Caki2 (cell line): ENCODE measurements at places on chromosomes 4 and X. TPM values are rescaled to one million over a fixed set of nuclear protein-coding genes. Genes with fewer than 3 reads are reported as not detected.

GRCh38 chrX:54064564-54064963 lies 20.3 kb upstream of the PHF8 start:
- no peak for DNase-seq

The ARMCX2 gene
- 63.1 and 77.1 TPM in 2 replicates for total RNA-seq

GRCh38 chr4:105671301-105671700 lies 37.2 kb downstream of the INTS12 start:
- DNase-seq, result no peak

The GPR82 gene
- not detected in 2 replicates for total RNA-seq

- no peak for DNase-seq
Measured at GRCh38 chr4:56958111-56958517, 19.3 kb downstream of the NOA1 start.

DNA sequence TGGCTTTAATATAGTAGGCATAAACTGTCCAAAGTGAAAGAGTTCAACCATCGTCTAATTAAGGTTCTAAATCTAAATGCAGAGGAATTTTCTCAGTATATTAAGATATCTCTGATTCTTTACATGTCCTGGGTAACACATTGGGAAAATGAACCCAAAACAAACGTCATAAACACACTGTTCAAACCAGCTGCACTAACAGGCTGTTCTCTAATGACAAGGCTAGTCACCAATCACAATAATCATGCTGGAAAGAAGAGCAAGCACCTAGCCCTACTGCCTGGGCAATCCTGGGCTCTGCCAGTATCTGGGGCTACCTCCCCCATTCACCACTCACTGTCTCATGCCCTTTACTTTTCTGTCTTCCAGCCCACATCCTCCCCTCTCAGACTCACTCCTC lies 107.9 kb downstream of the EFHC2 start:
- DNase-seq, result no peak

DNA sequence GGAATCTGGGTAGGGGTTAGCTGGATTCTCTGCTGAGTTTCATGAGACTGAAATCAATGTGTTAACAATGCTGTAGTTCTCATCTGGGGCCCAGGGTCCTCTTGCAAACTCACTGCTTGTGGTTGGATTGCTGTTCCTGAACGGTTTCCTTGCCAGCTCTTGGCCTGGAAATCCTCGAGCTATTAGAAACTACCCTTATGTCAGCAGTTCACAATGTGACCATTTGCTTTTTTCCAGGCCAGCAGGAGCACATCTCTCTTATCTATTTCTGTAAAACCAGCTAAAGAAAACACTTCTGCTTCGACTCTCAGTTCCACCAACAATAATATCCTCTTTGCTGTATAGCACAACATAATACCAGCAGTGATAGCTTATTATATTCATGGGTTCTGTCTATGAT lies 140.1 kb upstream of the TRAM1L1 start:
- DNase-seq, result no peak

DNA sequence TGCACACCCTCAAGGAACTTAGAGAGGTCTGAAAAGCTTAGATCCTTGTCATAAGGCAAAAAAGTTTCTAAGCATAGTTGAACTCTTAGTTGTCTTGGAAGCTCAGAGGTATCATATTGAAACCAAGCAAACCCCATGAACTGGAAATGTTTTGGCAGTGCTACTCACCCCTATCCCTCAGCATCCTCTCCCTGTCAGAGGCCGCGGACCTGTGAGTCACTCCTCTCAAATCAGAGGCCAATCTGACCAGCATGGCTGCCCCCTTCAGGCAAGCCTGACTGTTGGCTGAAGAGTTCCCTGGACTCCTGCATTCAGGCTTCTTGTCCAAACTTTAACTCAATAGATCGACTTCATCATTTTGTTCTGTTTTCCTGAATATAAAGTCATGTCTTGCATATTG lies 69.4 kb downstream of the KCNIP4 start:
- peak; percentile 12 for DNase-seq

- DNase-seq, result no peak
Measured at GRCh38 chrX:122188751-122189150, 995.3 kb upstream of the GRIA3 start.

The CSAG2 gene
- total RNA-seq, result not detected in 2 replicates

- DNase-seq, result no peak
Measured at GRCh38 chr4:16606691-16607090, 291.8 kb downstream of the LDB2 start.

DNA sequence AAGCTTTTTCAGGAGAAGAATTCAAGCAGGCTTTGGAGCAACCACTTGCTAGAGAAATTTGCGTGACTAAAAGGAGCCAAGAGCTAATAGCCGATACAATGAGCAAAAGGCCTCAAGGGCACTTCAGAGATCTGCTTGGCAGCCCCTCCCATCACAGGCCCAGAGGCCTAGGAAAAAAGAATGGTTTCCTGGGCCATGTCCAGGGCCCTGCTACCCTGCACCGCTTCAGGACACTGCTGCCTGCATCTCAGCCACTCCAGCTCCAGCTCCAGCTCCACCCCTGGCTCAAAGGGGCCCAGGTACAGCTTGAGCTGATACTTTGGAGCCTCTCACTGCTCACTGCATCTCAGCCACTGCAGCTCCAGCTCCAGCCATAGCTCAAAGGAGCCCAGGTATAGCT lies 98.9 kb downstream of the FAM13A start:
- no peak for DNase-seq

GRCh38 chrX:46922611-46923010 lies 10.4 kb downstream of the JADE3 start:
- no peak for DNase-seq

- no peak for DNase-seq
Measured at GRCh38 chr4:6492861-6493657, 20.6 kb upstream of the PPP2R2C start.

GRCh38 chrX:2549876-2550275 lies 49.1 kb upstream of the DHRSX start:
- DNase-seq, result no peak

DNA sequence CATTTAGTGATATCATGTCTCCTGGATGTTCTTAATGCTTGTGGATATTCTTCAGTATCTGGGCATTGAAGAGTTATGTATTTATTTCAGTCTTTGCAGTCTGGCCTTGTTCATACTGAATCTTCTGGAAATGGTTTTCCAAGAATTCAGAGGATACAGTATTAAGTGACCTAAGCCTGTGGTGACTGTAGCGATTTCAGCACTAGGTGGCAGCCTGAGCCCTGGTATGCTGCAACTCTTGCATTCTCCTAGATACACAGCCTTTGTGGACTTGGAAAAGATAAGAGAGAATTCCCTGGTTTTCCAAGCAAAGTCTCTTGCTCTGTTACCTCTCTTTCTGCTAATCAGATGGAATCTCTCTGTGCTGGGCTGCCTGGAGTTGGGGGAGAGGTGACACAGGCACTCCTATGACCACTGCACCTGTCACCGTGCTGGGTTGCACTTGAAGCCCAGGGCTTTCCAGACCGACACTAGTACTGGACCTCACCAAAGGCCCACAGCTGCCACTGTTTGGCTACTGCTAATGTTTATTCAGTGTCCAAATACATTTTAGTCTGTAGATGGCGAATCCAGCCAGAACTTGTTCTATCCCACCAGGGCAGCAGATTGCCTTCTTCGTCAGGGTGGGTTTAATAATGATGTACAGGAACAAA lies 19.3 kb upstream of the SPIN2A start:
- peak; percentile 4 for DNase-seq

- DNase-seq, result no peak
Measured at GRCh38 chr4:151227731-151228130, 49.2 kb upstream of the PRSS48 start.

- no peak for DNase-seq
Measured at GRCh38 chr4:139589336-139590018, 33.5 kb upstream of the SETD7 start.

DNA sequence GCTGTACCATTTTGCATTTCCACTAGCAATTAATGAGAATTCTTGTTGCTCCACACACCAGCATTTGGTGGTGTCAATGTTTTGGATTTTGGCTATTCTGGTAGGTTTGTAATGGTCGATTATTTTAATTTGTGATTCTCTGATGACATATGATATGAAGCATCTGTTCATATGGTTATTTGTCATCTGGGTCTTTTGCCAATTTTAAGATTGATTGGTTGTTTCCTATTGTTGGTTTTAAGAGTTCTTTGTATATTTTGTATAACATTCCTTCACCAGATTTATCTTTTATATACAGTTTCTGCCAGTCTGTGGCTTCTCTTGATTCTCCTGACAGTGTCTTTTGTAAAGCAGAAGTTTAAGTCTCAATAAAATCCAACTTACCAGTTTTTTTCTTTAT lies 18.5 kb upstream of the BDH2 start:
- DNase-seq, result no peak

DNA sequence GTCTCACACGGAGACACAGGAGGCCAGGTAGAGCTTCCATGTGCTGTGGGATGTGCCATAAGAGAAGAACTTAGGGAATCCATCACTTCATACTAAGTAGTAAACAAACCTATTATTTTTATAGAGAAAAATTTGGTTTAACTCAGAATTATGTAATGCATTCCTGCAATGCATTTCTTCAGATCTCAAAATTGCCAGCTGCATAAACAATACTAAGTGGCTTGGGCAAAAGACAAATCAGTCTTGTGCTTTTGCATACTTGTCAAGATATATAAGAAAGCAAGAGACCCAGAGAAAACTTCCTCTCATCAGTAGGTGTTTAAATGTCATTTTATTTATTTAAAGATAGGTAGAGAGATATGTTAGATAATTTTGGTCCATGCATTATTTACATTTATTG lies 382.1 kb upstream of the CTSO start:
- no peak for DNase-seq

DNA sequence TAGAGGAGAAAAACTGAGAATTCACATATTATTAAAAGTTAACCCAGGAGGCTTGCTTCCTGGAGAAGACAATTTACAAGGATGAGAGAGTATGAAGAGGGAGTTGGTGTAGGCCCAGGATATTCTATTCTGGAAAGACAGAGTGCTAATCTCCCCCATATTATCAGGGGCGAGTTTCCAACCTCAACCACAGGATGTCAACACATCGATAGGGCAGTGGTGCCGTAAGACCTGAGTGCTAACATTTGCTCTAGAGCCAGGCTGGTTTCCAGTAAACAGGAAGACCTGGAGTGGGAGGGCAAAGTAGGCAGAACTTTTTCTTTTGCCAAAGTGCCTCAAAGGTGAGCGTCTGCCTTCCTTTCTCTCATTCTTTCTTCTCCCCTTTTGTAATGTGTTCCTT lies 2.8 kb upstream of the AWAT1 start:
- DNase-seq, result no peak

GRCh38 chr4:144411700-144412099 lies 234.3 kb upstream of the HHIP start:
- no peak for DNase-seq

The C4orf50 gene
- 0.07 and 0.49 TPM in 2 replicates for total RNA-seq

- DNase-seq, result no peak
Measured at GRCh38 chr4:70706044-70706461, 15.7 kb upstream of the RUFY3 start.

- peak; percentile 16 for DNase-seq
Measured at GRCh38 chrX:24426340-24426913, 38.7 kb upstream of the PDK3 start.

GRCh38 chr4:150305995-150306394 lies 227.8 kb downstream of the DCLK2 start:
- DNase-seq, result no peak

The NR0B1 gene
- total RNA-seq, result 181 and 189 TPM in 2 replicates

DNA sequence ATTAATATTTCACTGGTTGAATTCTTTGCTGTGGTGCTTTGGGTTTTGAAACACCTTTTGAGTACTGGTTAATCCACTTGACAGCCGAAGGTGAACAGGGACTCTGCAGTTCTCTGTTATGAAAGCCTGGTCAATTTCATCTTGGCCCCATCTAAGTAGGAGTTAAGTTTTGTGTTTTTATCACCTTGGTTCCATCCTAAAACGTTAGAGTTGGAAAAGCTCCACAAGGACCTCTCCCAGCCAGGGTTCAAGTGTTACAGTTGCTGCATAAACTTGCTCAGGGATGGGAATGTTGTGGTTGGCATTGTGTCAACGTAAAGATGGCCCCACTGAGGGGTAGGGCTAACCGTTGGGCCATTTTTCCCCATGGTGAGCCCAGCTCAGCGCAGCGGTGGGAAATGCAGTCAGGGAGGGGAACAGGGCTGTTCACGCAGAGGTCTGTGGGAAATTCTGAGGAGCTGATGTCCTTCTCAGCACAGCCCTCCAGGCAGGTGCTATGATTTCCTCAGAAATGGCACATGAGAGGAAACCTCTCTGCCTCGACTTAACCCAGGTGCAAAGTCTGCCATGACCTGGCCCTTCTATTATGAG lies 188.7 kb downstream of the STIM2 start:
- DNase-seq, result no peak

The GCNA gene
- 2.3 TPM in 1 of 2 replicates, not detected in the other for total RNA-seq

- DNase-seq, result no peak
Measured at GRCh38 chrX:55777596-55777995, 60.0 kb downstream of the RRAGB start.

The SPARCL1 gene
- 0.20 and 0.51 TPM in 2 replicates for total RNA-seq
